H7 (cell line): ENCODE measurements at places on chromosomes 6 and 20.

DNA sequence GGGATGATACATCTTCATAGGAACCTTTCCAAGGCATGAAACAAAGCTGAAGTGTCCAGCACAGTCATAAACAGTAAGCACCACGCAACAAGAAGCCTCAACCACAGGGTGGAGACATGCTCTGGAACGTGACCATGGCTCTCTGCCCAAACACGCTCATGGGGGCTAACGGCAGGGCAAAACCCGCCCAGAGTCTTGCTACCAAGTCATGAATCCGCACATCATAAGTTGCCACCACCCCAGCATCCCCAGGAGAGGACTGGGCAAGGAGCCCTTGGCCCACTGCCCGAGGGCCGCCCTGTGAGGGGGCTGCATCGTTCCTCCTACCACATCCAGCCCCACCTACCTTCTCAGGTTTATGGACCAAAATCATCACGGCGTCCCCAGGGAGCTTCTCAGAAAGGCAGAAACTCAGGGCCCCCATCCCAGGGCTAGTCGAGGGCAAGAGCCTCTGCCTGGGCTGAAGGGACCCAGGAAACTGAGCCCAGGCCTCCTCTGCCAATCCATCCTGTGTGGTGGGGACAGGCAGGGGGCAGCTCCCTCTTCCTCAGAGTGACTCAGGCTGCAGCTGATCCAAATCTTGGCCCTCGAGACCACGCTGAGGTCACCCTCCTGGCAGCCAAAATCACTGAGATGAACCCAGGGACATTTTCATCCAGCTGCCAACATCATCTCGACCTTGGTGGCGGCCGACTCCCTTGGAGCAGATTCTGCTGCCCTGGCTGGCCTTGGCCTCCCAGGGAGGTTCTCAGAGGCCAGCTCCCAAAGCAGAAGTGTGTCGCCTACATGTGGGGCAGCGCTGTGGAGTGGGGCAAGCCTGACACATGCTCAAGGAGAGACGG is 42.6 kb downstream of the BMP7 start:
- no peak for DNase-seq

- no peak for DNase-seq
These were observed 227.1 kb downstream of the RFPL4B start for GRCh38 chr6:112574190-112574589.

DNA sequence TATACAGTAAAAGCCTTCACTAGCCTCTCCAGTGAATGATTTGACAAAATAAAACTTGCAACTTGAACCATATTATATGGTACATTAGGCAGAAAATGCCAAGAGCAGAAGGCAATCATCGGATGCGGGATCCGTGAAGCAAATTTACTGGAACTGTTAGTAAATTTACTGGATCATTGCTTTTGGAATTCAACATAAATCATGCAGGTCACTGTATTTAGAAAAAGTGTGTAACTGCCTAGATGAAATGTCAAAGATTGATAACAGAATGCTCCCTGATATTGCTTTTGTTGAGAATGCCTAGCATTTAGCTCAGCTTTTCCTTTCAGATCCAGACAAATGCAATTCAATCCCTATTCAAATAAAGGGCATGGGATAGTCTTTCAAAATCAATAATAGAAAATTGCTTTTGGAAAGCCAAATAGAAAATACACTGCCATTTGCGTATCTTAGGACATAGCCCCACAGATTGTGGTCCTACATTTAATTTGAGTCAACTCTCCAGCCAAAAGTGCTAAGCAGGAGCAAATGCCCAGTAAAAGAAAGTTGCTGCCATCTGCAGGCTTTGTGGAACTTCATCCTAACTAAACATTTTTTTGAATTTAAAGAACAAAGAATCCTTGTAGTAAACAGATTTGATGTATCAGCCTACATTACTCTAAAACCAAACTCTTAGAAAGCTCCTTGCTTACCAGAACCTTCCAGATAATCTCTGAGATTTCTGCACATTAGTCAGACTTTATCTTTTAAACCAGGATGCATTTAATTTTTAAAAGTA is 109.5 kb upstream of the HSF2 start:
- peak; percentile 10 for DNase-seq

DNA sequence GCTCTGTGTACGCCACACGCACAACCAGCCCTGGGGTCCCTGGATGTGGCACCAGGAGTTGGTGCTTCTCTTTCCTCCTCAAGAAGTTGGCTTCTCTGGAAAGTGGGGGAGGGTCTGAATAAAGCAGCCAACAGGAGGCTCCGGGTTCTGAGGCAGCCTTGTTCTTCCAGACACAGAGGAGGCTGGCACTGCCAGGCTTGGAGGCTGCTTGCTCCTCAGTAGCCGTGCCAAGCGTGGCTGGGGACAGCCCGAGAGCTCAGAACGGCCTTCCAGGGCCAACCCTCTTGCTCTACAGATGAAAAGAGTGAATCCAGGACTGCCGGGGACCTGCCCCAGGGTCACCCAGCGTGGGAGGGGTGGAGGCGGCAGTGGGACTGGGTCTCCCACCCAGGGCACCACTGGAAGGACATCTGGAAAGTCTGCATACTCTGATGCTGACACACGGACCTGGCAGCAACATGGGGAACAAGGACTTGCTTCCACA is 70.4 kb downstream of the SLC22A23 start:
- peak; percentile 54 for DNase-seq

- DNase-seq: no peak
These were observed 16.6 kb upstream of the BTBD3 start for GRCh38 chr20:11901127-11901526.

- no peak for DNase-seq
These were observed 1.4 kb downstream of the JPH2 start for GRCh38 chr20:44185574-44185973.

GRCh38 chr6:116369964-116370759 is 585 bp upstream of the DSE start:
- DNase-seq: peak; percentile 31

DNA sequence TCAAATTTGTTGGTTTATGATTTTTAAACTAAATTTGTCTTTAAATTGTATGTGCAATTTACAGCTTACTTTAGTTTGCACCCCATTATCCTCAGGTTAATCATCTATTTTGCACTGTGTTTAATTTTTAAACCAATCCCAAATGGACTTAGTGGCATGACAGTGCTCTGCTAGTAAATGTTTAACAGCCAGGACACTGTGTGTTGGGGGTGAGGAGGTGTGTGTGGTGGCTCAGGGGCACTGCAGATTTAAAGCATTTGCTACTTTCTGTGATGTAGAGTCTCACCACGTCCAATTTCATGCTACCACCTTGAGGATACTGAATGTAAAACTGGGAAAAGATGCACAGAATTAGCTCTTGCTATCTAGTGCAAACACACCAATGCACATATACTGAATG is 225.7 kb downstream of the HAO1 start:
- DNase-seq: no peak

GRCh38 chr20:10626896-10627295 is 46.9 kb downstream of the JAG1 start:
- DNase-seq: no peak

DNA sequence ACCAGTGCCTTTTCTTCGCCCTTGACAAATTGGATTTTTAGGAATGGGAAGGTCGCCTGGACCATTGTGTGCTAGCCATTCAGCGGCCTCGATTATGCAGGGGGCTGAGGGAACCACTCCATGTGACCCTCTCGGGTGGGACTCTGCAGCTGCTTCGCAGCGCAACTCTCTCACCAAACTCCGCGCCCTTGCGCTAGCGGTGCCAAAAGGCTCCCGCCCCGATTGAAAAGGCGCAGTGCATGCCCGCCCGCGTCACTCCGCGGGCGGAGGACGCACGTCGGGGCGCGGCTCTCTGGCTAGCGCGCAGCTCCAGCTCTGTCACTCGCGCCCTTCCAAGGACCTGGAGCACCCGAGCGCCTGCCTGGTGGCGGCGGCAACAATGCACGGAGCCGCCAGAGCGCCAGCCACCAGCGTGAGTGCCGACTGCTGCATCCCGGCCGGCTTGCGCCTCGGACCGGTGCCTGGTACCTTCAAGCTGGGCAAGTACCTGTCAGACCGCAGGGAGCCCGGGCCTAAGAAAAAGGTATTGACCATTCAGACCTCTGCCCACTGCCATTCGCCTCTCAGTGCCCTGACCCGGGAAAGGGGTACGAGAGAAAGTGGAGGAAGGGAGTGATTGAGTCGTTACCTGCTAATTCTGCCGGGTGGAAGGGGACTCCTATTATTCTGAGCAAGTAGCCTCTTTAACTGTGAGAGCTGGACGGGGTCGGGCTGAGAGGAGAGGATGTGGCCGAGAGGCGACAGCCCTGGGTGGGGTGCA is at the start of gene PRDM13:
TSS of gene PRDM13 (plus strand) at position 178 of the 760 bp plus-strand sequence. CDS start at position 380, 202 bp downstream.
- DNase-seq: peak; percentile 65

DNA sequence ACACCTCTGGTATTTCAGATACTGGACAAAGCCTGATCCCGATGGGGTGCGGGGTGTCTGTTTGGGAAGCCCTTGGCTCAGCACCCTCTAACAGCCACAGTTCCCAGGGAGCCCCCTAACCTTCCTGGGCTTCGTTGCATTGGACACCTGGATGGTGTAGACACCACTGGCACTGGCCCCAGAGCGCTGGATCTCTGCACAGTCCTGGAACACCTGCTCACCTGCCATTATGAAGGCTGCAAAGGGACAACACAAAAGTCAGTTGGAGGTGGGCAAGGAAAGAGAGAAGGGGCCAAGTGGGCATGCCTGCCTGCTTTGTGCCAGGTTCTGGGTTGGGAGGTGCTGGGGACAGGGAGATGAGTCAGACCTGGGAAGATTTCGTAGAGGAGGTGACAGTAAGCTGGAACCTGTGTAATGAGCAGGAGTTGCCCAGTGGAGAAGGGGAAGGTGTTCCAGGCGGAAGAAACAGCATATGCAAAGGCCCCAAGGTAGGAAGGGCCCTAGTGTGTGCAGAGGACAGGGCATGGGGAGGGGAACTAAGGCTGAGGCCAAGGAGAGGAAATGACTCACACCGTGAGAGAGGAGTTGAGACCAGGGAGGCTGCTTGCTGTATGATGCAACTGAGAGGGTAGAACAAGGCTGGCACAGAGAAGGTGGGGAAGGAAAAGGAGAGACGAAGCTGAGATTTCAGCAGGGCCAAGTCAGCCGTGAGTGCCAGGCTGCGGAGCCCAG is 34.9 kb downstream of the ANGPT4 start:
- DNase-seq: no peak

DNA sequence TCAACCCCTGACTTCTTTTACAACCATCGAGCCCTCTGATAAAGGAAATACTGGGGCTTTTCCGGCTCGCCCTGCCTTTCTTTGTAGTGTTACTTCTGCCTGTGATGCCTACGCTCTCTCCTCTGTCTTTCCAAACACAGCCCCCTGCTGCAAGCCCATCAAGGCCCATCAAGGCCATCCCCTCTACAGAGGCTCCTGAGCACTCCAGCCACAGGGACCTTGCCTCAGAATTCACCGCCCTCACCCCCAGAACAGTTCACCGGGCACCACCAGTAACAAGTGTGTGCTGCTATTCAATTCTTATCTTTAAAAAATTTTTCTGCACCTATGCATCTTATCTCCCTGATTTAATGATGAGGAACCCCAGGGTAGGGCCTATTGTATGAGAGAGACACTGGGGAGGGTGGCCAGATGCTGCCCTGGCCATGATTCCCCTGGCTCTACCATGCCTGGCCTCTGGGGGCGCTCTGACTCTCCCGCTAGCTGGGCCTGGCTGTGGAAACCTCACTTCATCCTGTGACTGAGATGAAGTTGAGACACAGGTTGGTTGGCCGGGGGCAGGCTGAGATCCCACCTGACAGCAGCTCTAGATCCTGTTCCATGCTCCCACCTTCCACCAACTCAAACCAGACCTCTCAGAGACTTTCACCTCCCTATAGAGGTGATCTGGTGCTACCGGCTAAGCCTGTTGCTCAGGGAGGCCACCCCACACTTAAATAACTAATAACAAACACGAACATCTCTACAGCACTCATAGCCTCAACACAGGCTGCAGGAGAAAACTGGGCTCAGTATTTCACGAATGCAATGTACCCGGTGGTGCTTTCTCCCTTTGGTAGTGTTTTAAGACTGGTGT is 19.2 kb upstream of the GLP1R start:
- peak; percentile 83 for DNase-seq

DNA sequence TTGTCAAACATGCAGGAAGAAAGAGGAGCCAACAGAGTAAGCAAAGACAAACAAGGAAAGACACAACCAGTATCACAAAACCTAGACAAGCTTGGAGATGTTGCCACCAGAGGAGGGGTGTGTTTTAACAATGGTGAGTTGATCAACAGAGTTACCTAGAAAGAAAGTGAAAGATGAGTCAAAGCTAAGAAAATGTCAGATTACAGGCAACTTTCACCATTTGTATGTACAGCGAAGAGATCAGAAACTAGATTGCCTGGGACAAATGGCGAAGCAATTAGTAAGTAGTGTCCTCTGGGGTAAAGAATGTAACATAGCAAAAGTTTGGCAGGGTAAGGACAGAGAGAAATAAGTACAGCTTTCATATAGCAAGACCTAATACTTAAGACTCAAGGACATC is 51.6 kb upstream of the POU3F2 start:
- no peak for DNase-seq

DNA sequence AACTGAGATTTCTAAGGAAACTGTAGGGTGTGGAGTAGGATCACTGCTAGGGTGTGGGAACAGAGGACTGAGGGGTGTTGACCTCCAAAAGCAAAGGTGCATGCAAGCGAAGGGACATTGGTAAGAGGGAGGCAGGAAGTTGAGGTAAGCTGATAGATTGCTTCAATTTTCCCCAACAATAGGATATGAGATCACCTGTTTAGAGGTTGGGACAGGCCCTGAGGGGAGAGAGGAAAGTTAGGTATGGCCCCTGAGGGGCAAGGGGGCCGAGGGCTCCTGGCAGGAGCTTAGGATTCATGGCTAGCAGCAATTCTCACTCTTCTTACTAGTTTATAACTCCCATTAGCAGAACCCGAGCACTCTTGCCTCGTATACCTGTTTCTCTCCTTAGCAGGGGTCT is 106.8 kb upstream of the RPS6KA2 start:
- DNase-seq: no peak

DNA sequence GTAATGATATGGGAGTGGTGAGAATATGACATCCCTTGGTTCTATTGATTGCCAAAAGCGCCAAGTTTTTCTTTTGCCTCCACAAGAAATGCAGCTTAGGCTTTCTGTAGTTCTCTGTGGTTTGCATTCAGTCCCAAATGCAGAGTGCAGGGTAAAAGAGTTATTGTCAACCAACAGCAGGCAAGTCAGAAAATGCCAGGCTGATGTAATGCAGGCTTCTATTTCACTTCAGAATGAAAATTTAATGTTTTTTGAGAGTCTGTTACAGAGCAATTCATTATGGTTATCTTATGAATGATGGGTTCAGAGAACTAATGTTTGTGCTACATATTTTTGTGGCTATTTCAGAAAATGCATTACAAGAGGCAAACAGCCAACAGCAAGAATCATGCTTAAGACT is 293.5 kb downstream of the CENPW start:
- no peak for DNase-seq

- DNase-seq: no peak
These were observed 97.3 kb downstream of the CAP2 start for GRCh38 chr6:17490724-17491123.

DNA sequence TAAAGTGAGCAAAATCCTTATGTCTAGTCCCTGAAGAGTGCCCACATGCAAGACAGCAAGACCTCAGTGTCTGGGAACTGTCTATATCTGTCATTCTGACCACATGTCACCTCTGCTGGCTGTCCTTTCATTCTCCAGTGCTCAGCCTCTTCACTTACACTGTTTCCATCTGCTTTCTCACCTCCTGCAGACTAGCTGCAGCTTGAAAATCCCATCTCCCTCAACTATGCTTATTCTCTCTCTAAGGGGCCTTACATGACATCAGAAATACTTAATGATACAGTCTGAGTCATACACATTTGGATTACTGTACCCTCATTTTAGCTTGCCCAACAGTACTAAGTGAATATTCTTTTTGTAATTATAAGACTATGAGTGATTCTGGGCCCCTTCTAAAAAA is 587.8 kb downstream of the EPM2A start:
- DNase-seq: no peak
